ENCODE measurements at places on chromosomes 12 and 14.

GRCh38 chr12:6606331-6607131 lies 648 bp downstream of the CHD4 start:
- peak; percentile 42 for DNase-seq

- no peak for DNase-seq
Measured at GRCh38 chr12:92029902-92030586, 115.6 kb downstream of the BTG1 start.

- DNase-seq = no peak
Measured at GRCh38 chr12:108914121-108914531, 34.2 kb downstream of the DAO start.

- DNase-seq = no peak
Measured at GRCh38 chr12:67271976-67272375, 2.8 kb downstream of the CAND1 start.

- no peak for DNase-seq
Measured at GRCh38 chr12:29492891-29493290, 4.6 kb downstream of the OVCH1 start.

- DNase-seq = peak; percentile 22
Measured at GRCh38 chr14:88204221-88204620, 118.8 kb downstream of the KCNK10 start.

GRCh38 chr12:96241846-96242256 lies 47.7 kb downstream of the ELK3 start:
- DNase-seq = no peak

- peak; percentile 29 for DNase-seq
Measured at GRCh38 chr14:35821564-35822411, 4.3 kb upstream of the BRMS1L start.

DNA sequence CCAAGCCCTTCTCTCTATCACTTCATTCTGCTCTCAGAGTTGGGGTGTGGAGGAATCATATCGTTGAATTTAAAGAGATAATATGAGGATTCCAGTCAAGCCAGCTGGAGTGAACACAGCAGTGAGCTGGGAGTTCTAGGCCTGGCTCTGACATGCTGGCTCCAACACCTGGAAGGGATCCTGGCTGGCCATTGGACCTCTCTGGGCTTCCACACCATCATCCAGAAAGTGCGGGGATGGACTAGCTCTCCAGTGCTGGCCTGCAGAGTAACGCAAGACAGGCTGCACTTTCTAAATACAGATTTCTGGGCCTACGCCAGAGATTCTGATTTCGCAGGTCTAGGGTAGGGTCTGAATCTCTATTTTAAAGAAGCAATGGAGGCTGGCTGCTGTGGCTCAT lies 34.8 kb upstream of the HDAC7 start:
- no peak for DNase-seq

- DNase-seq = no peak
Measured at GRCh38 chr14:53962953-53963319, 6.3 kb upstream of the BMP4 start.

DNA sequence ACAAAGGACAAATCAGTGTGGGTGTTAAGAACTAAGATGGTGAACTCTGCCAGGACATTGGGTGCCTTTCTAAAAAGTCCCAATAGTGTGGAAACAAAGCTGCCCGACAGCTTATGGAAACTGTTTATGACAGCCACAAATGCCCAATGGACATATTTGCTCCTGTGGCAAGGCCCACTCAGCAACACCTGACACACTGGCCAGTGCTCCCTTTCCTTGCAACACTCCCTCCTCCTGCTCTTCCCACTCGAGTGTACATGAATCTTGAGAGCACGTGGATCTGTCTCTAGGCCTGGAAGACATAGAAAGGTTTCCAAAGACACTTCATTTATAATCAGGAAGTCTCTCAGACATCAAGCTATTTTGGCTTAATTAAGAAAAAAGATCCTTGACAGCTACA lies 14.2 kb upstream of the LRIG3 start:
- DNase-seq = no peak

GRCh38 chr12:74791365-74791764 lies 253.7 kb downstream of the ATXN7L3B start:
- no peak for DNase-seq

GRCh38 chr12:25855716-25856115 lies 102.8 kb upstream of the RASSF8 start:
- no peak for DNase-seq

GRCh38 chr14:74938531-74939495 lies 15.8 kb upstream of the RPS6KL1 start:
- no peak for DNase-seq

DNA sequence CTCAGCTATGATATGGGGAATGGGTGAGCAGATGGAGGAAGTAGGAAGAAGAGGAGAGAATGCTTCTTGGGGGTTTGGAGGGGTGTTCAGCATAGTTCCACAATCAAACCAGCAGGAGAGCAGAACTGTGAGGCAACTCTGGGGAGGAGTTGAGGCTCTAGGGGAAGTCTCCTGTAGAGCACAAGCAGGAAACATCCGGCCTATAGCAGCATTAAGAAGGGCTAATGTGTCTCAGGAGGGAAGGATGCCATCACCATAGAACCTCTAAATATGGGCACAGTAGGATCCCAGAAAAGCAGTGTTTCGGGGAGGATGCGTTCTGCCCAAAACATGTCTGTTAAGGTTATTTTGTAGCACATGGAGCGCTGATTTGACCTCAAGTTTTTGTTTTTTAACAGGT lies 8.4 kb upstream of the SALL2 start:
- DNase-seq = no peak

GRCh38 chr12:121299662-121300061 lies 3.2 kb upstream of the CAMKK2 start:
- DNase-seq = no peak

DNA sequence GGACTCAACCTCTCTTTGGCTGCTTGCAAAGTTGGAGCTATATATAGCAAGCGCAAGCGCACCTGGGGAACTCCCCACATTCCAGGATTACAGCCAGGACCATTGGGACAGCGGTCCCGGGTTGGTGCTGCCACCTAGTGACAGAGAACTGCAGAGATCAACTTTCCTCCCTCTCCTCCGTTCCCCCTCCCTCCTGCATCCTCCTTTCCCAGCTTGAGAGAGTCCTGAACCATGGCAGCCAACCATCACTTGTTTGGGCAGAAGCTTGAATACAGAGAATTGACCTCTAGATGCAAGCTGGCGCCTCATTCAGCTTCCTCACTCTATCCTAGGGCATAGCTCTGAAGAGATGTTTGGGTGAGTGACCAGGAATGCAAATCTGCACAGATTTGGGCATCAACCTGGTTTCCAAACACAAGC lies 17.4 kb upstream of the FLVCR2 start:
- DNase-seq = peak; percentile 94

DNA sequence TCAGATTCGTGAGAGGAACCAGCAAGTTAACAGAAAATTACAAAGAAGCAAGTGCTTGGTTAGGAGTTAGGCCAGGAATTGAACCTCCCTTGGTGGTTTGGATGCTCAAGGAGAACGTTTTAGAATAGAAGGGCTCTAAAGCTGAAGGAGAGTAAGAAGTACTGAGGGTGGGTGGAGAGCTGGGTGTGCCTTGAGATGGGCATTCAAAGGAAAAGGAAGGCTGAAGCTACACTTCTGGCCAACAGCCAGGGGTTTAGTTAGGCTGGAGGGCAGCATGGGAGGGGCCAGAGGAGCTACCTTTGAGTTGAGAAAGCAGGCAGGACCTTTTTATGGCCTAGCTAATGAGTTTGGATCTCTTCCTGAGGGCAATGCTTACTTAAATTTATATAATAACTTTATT lies 421.2 kb downstream of the CCDC91 start:
- DNase-seq = no peak

GRCh38 chr14:64422756-64423155 lies 34.6 kb downstream of the MTHFD1 start:
- DNase-seq = no peak

DNA sequence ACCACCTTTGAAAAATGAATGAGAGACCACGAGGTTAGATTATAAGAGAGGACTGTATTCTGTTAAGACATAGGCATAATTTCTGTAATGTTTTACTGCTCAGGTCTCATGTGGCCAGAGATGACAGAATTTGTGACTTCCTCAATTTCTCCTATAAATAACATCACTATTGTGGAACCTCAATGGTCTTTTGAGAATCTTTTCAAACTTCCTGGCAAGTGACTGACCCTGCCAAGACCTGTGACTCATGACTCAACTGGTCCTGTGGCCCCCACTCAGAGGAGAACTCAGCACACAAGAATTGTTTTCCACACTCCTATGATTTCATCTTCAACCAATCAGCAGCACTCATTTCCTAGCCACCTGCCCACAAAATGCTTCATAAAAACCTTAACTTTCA lies 508.2 kb upstream of the ATP2B1 start:
- peak; percentile 18 for DNase-seq

DNA sequence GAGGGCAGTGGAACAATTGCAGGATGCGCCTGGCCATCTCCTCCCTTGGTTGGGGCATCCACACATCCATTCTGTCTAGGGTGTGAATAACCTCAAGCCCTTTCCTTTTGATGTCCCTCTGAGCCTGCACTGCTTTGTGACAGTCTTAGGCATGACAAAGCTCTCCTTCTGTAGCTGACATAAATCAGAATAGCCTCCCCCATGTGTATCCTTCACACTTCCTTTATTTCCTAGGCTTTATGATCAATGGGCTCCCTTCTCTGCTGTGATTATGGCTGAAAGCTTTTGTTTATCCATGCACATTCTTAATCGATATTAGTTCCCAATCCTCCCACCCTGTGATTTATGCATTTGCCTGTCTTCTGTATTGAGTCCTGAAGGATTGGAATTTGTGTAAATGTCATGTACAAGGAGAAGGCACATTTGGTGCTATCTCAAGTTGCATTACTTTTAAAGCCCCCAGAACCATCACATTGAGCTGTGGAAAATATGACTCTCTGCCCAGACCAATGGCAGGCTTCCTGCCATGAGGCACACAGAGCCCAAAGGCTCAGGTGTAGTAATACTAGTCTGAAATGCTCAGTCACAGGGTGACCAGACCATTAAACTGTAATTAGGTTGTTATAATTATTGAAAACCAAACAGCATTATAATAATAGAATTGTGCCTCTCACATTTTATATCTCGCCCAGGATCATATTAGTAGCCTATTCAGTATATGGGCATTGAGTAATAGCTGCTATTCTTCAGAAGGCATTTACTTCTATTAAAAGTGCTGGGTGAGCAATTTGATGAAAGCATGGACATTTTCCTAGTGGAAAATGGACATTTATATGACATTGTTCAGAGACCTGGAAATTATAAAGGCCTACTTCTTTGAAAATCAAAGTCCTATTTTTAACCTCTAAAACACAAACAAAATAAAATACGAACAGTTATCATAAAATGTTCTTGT lies 14.0 kb downstream of the EMP1 start:
- DNase-seq = no peak

- DNase-seq = no peak
Measured at GRCh38 chr12:113305281-113305856, 29.5 kb downstream of the SLC8B1 start.

DNA sequence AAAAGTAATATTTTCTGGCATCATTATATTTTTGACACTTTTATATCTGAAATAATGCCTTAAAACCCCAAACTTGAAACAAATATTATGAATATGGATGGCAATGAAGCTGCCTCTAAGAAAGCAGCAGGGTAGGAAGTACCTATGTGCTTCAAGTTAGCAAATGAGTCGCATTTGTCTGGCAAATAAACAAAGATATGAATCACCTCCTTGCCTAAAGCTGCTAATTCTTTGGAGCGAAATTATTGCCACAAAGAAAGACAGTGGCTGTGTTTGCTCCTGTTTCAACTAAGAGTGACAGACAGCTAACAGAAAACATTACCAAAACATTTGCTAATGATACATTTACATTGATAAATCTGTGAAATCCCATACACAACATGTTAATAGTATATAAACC lies 854.9 kb downstream of the RPS29 start:
- DNase-seq = no peak

DNA sequence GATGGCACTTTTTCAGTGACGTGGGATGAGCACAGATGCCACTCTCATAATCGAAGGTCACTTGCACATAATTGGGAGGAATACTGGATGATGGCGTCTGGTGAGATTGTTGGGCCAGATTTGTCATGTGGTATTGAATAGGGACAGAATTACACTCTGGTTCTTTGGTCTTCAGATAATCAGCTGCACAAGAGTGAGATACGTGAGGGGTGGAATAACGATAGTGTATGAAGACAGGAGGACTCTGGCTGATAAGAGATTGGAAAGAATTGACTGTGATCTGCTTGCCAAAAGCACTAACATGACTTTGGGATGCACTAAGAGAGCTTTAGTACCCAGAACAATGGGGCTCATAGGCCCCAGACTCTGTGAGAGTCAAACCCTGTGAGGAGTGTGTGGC lies 7.0 kb upstream of the RABGGTA start:
- no peak for DNase-seq

- no peak for DNase-seq
Measured at GRCh38 chr14:50740856-50741255, 72.8 kb upstream of the SAV1 start.

Data from urothelium cell line (cell line).